ENCODE measurements at places on chromosomes 7 and 10.

- no peak for DNase-seq
Measured at GRCh38 chr7:196283-196682, 3.9 kb downstream of the FAM20C start.

DNA sequence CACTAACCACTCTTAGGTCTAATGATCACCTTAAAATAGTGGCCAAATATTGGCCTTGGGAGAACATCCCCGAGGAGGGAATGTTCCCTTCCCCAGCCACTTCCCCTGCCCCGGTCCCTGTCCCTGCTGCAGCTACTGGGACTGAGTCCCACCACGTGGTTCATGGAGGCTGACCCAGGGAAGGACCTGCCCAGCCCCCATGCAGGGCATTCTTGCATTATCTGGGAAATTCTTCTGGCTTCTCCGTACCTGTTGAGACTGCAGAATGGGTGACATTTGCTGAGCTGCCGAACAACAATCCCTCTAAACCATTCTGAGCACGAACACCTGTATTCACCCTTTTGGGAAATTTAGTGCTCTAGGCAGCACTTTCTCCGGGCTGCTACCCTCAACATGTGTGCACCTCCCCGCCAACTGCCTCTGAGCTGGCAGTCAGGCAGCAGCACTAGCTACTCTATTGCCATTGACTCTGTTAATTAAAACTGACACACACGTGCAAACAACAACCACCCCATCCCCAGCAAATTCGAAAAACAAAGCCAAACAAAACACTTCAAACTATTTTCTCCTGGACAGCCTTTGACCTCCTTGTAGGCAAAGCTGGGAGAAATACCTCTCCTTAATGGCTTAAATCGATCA is 567.4 kb upstream of the MKI67 start:
- no peak for DNase-seq

DNA sequence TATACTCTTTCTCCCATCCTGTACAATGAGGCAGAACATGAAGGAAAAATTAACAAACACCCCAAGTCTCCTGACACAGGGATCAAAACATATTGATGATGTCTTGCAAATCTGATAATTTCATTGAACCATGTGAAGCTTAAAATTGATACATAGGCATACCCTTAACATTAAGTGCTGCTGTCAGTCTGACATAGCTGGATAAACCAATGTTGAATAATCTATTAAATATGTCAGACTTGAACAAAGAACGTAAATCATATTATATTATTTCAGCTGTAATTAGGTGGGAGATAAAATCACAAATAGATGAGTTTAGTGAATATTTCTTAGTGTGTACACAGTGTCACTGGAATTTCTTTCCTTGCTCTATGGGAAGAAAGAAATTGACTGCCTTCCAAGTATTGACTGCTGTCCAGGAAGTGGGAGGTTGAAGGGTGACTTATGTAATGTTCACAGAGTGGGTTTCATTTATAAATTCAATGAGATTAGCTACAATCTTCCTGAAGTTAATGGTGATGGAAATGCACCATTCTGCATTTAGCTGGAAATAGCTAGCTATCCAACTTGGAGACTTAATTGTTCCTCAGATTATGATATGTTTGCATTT is 170.8 kb downstream of the AUTS2 start:
- DNase-seq = no peak

- no peak for DNase-seq
Measured at GRCh38 chr10:56593120-56593519, 232.1 kb upstream of the ZWINT start.

DNA sequence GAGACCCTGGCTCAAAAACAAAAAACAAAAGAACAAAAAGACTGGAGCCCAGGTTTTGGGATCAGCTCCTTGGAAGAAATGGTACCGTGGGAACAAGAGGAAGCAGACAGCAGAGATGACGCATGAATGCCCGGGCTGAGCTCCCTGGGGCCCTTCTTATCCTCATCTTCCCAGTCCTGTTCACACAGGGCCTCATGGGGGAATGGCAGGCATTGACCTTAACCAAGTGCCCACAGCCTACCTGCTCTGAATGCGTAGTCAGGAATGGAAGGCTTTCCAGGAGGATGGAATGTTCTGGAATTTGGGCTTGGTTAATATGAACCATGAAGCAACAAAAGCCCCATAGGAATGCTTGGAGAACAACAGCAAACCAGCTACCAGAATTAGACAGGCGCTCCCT is 154.7 kb downstream of the PRPF18 start:
- DNase-seq = no peak

DNA sequence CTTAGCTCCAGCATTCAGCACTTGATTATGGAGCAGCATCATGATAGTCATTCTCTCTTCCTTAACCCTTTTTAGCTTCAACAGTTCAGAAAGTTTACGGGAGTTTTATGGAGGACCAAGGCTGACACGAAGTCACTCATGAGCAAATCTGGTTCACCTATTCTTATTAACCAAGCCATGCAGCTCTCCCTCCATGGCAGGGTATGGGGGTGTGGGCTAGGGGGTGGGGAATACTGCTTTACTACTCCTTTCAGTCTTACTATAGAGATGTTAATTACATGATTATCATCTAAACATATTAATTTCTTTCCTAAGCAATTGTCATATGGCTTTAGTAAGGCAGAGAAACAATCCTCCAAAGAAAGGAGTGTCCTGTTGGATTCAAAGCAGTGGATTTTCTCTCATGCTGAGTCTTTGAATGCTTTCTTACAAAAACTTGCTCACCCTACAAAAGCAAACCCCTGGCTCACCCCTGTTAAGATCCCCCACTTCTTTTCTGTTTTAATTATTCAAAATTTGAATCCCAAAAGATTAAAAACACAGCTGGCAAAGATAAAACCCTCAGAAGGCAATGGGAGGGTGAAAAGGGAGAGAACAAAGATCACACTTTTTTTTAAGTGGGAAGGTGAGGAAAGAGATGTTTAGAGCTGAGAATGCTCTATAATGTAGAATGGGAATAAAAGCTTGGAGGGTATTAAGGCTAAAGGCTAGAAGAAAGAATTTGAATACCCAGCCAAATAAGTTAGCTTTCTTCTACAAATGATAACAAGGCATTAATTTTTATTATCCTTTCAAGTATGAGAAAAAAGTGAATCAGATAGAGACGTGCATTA is 46.4 kb upstream of the SEMA3E start:
- no peak for DNase-seq

- no peak for DNase-seq
Measured at GRCh38 chr7:28442540-28443420, 30.5 kb downstream of the CREB5 start.

GRCh38 chr7:23712368-23713284 is 2.6 kb downstream of the STK31 start:
- DNase-seq = peak; percentile 29

DNA sequence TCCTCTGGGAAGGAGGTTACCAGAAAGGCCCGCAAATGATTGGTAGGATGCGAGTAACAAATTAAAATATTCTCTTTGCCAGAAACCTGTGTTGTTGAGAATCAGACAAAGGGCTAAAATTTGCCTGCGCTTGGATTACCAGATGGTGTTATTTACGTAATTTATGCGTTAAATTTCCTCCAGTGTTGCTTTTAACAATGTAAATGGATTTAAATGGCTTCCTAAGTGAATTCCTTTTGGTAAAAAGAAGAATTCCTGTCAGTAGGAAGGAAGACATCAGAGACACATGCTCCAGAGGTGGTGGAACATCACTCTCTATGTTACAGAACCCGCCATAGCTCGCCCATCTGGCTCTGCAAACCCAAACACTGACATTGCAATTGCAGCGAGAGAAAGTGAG is 520.6 kb downstream of the GALNT17 start:
- DNase-seq = no peak

- no peak for DNase-seq
Measured at GRCh38 chr10:109922358-109922975, 844 bp downstream of the XPNPEP1 start.

- DNase-seq = no peak
Measured at GRCh38 chr10:65943451-65943850, 982.4 kb upstream of the LRRTM3 start.

DNA sequence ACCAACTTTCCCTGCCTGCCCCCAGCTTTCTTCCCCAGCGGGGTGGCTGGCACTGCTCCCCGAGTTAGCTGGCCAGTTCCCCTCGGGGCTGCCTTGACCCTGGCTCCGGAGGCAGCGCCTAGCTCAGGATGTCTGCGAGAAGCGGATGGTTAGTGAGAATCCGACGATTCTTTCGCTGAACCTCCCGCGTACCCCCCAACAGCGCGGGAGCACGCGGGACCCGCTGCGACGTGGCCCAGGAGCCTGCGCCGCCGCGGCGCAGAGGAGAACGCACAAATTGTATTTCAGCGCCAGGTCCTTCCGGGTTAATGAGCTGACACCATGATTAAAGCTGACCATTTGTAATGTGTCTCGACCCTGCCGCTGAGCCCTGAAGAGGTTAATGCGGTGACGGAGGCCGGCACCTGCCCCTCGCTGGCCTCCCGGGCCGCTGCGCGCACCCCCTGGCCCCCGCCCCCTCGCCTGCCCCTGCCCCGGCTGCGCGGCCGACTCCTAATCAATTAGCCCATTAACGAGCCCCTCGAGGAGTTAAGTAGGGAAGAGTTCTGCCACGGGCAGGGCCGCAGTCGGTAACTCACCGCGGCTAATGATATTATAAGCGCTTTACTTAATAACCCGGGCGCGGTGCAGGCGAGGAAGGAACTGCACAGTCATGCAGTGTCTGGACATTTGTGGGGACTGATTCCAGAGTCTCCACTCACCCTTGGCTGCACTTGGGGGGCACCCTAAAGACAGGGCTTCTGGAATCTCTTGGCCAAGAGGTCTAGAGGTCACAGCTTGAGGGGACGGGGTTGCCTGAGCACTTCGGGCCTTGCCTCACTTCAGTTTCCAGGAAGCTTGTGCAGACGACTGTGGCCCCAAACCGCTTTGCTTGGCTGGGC is 1.7 kb upstream of the HMX2 start:
- no peak for DNase-seq

DNA sequence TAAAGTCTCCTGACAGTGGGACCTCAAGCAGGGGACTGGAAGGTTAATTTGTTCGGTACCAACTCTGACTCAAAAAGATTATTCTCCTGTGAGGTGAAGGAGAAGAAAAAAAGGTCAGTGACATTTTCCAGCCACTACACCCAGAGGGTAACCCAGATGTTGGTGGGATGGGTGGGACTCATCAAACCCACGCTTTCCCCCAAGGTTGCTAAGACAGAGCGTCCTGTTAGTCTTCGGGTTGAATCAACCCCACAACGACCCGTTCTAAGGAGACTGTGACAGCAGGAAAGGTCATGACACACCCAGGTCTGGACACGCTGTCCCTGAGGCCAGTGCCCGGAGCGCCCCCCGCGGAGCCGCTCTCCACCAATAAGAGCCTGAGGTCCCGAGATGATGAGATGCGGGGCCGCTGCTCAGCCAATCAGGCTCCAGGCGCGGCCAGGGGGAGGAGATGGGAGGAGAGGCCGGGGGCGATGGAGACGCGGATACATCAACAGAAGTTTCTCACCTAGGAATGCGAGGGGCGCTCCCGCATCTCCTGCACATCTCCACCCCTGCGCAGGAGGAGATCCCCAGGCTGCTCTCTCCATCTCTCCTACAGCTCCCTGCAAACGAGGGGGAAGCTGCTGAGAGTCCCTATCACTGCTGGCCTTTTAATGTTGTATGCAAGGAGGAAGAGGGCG is at the start of gene WNT16:
Gene WNT16, plus strand, starts transcription at position 493 of the 683 bp plus-strand sequence. CDS start 293 bp downstream, outside the sequence.
- DNase-seq = no peak

DNA sequence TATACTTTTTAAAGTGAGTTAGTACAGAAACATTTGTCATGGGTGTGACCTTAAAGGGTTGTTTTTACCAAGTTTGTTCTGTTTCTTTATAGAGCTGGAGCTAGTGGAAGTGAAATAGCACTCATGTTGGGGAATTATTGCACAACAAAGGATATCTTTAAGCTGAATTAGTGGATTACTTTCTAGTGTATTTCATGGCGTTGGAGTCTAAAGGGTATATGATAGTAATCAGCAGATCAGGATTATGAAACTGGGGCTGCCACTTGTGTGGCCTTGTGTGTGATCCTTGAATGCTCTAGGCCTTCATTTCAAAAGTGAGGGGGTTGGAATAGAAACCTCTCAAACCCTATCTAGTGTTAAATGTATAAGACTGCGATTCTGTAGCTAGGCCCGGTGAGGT is 123.6 kb downstream of the LYZL1 start:
- DNase-seq = no peak

DNA sequence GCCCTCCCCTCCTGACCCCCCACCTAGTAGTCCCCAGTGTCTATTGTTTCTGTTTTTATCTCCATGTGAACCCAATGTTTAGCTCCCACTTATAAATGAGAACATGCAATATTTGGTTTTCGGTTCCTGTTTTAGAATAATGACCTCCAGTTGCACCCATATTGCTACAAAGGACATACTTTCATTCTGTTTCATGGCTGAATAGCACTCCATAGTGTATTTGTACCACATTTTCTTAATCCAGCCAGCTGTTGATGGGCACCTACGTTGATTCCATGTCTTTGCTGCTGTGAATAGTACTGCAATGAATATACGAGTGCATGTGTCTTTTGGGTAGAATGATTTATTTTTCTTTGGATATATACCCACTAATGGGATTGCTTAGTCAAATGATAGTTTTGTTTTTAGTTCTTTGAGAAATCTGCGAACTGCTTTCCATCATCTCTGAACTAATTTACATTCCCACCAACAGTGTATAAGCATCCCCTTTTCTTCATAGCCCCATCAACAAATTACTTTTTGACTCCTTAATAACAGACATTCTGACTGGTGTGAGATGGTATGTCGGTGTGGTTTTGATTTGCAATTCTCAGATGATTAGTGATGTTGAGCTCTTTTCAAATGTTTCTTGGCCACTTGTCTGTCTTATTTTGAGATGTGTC is 128.4 kb upstream of the PHYHIPL start:
- no peak for DNase-seq

DNA sequence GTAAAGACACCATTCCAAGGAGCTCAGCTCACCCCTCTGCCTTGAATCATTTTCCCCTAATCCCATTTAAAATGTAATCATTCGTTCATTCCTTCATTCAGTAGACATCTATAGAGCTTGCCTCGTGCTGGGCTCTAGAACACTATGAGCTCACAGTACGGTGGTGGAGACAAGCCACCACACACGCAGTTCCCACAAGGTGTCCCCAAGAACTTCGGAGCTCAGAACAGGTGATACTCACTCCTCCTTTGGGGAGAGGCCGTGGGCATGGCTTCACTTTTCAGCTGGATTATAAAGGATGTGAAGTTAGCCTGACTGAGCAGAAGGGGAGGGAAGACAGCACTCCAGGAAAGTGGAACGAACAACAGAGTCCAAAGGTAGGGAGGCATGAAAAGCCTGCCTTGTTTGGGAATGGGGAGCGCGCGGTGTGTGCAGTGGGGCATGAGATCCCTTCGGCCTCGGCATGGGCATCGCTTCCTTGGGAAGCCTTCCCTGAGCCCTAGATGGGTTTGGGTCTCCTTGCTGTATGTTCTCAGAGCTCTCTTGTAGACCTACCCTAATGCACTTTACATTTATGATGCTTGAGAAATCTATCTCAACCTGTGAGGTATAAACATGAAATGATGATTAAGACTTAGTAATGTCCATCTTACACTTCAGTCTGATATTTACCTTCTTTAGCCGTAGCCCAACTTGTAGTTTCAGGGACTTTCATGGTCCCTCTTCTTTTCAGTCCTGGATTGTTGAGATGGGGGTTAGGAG is 809 bp upstream of the OGA start:
- no peak for DNase-seq

- DNase-seq = no peak
Measured at GRCh38 chr7:96178581-96178980, 143.3 kb downstream of the SLC25A13 start.

Measured in smooth muscle cell of the brain vasculature (primary cell).